GM23338 (cell line): ENCODE measurements at places on chromosomes 6 and 20.
A peak's percentile ranks its signal among the peaks of the same experiment; 100 is the strongest.

DNA sequence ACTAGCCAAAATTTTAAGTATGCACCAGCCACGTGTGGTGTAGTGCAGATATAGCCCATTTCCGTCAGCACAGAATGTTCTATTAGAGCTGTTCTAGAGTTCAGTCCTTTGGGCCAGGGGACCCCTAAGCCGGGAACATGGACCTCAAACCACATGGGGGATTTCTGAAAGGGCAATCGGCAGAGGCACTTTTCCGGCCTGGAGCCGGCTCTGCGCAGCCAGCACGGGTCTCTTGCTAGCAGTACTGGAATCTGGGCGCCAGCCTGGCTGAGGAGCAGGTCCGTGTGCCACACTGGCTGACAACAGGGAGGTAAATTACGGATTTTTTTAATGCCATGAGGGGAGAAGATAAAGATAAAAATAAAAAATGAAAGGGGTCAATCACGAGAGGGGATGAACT is 120.5 kb downstream of the SULF2 start:
- no peak overlapping the region for H3K27ac ChIP-seq
- H3K27me3 ChIP-seq = no peaks in the 10 kb centered on the region
- DNase-seq = no peak
- no peaks in the 10 kb centered on the region; the same call in 1 of the 2 replicates for H3K36me3 ChIP-seq
- H3K4me3 ChIP-seq = no peak overlapping the region

GRCh38 chr20:25090492-25091429 is 8.8 kb upstream of the VSX1 start:
- peaks cover 5% of the 10 kb centered on the region for H3K4me1 ChIP-seq
- no peak overlapping the region for H3K27ac ChIP-seq
- DNase-seq = no peak
- no peak overlapping the region for H3K4me3 ChIP-seq
- peaks cover 24% of the 10 kb centered on the region for H3K27me3 ChIP-seq

DNA sequence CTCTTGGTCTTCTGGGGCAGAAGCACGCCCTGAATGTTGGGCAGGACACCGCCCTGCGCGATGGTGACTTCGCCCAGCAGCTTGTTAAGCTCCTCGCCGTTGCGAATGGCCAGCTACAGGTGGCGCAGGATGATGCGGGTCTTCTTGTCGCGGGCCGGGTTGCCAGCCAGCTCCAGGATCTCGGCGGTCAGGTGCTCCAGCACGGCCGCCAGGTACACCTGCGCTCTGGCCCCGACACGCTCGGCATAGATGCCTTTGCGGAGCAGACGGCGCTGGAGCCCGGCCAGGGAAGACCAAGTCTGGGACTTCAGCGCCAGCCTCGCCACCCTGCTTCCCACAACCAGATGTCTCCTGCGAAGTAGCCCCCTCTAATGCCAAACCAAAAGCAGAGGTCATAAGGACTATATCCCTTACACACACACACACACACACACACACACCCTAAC is 8.0 kb upstream of the SLC17A3 start:
- no peak overlapping the region for H3K27ac ChIP-seq
- peak overlapping the region; percentile 44 for H3K4me3 ChIP-seq
- H3K27me3 ChIP-seq = no peaks in the 10 kb centered on the region
- H3K4me1 ChIP-seq = no peaks in the 10 kb centered on the region

DNA sequence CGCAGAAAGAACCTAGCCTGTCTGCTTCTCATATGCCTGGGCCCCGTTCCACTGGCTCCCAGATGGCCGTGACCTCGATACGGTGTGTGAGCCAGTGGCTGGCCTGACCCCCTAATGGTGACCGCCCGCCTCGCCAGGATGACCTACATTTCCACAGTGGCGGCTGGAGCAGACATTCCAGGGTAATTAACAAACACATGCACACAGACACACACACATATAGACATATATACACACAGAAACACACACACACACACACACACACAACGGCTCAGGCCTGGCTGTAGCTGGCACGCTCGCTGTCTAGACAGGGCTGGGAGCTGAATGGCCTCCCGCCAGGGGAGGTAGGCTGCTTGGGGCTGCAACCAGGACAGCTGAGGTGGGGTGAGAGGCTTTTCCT is 227.1 kb downstream of the ANKRD60 start:
- H3K27ac ChIP-seq = no peak overlapping the region
- no peak overlapping the region for H3K4me3 ChIP-seq
- H3K36me3 ChIP-seq = no peaks in the 10 kb centered on the region
- H3K4me1 ChIP-seq = 0 out of 2 replicates have a peak, but pooled peaks cover 8% of the 10 kb centered on the region

- H3K27me3 ChIP-seq = no peaks in the 10 kb centered on the region
- DNase-seq = no peak
- 0 out of 2 replicates have a peak, but pooled peaks cover 4% of the 10 kb centered on the region for H3K36me3 ChIP-seq
- H3K4me1 ChIP-seq = no peaks in the 10 kb centered on the region
Measured at GRCh38 chr6:147384737-147385710, 123.5 kb upstream of the SAMD5 start.

GRCh38 chr6:145673504-145673903 is 61.8 kb downstream of the EPM2A start:
- DNase-seq = no peak
- no peaks in the 10 kb centered on the region for H3K36me3 ChIP-seq
- H3K27ac ChIP-seq = no peak overlapping the region
- H3K4me3 ChIP-seq = no peak overlapping the region
- H3K27me3 ChIP-seq = no peaks in the 10 kb centered on the region
- no peaks in the 10 kb centered on the region for H3K4me1 ChIP-seq
